ENCODE measurements at places on chromosomes 16 and 17. TPM values are rescaled to one million over a fixed set of nuclear protein-coding genes. Genes with fewer than 3 reads are reported as not detected.

The SPNS2 gene
- 0.08 TPM for total RNA-seq

The CCDC200 gene
- total RNA-seq: not detected

The C16orf95 gene
- total RNA-seq: 3.9 TPM

The TRPV2 gene
- not detected for total RNA-seq

The OTOP2 gene
- not detected for total RNA-seq

The PHF23 gene
- 32.2 TPM for total RNA-seq

The C1QL1 gene
- total RNA-seq: 2.5 TPM

The ATXN1L gene
- 7.5 TPM for total RNA-seq

The HEXIM1 gene
- total RNA-seq: 15.2 TPM

The PER1 gene
- 33.2 TPM for total RNA-seq

The PRPSAP2 gene
- total RNA-seq: 21.6 TPM

The WNT9B gene
- total RNA-seq: not detected

The CDH15 gene
- total RNA-seq: not detected

The KIF2B gene
- total RNA-seq: not detected

The CD300E gene
- not detected for total RNA-seq

The AOC2 gene
- 0.55 TPM for total RNA-seq

The SDR42E2 gene
- not detected for total RNA-seq

The RFNG gene
- 50.3 TPM for total RNA-seq

The TM4SF5 gene
- total RNA-seq: not detected

The CES2 gene
- total RNA-seq: 42.3 TPM

The CTRB2 gene
- not detected for total RNA-seq

The TXNL4B gene
- 7.8 TPM for total RNA-seq

The PRKCB gene
- total RNA-seq: not detected

The CHMP6 gene
- 26.8 TPM for total RNA-seq

The CCL8 gene
- not detected for total RNA-seq

The PRR15L gene
- not detected for total RNA-seq

The CEP112 gene
- total RNA-seq: 4.9 TPM

The KRT9 gene
- 0.23 TPM for total RNA-seq

The MYO1D gene
- total RNA-seq: 60.8 TPM

Data from hair follicular keratinocyte (primary cell).